ENCODE measurements at places on chromosomes 2 and 18.

DNA sequence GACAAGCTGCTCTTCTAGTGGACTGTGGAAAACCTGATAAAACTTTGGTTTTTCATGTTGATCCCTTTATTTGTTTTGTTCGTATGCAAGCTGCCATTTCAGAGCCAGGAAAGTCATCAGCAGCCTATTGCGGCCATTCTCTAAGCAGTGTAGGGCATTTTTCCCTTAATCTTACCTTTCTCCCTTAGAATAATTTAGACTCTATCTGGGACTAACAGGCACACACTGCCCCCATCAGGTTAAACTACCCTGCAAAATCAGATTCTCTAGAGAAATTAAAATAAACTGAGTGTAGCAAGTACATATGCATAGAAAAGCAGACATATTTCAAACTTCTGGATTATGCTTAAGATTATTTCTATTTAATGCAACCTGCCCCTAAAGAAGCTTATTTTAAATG is 347.5 kb downstream of the METTL4 start:
- DNase-seq = peak; percentile 50

GRCh38 chr18:72823345-72823744 is 44.4 kb downstream of the NETO1 start:
- DNase-seq = no peak

DNA sequence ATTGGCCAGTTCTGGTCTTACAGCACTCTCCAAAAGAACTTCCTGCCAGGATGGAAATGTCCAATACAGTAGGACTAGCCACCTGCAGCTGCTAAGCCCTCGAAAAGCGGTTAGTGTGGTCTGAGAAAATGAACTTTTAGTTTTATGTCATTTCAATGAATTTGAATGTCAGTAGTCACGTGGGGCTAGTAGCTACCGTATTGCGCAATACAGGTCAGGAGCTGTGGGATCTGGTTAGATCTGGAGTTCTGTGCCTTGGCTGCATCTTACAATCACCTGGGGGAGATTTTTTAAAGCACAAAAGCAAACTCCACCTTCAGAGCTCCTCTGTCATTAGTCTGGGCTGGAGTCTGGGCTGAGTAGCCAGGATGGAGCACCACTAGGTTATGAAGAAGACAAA is 35.9 kb downstream of the C1QL2 start:
- DNase-seq = no peak

DNA sequence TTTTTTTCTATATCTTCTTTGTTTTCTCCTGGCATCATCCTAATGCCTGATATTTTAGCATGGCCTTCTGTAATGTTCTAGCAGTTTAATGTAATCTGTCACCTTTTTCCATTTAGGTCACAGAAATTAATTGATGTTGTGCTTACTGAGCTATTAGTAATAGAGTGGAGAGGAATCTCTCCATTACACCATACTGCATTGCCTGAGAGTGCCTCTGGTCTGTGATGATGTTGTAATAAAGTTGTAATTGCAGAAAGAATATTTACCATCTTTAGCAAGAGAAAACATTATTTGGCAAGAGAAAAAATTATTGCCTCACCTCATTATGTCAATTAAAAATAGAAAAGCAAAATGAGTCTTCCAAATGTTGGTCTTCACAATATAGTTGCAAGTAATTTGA is 213.2 kb downstream of the KCNJ3 start:
- no peak for DNase-seq

- DNase-seq = no peak
These were observed 582.6 kb downstream of the CNTNAP5 start for GRCh38 chr2:124607679-124608078.

GRCh38 chr2:37201766-37202165 is 5.5 kb downstream of the CEBPZOS start:
- peak; percentile 10 for DNase-seq

- no peak for DNase-seq
These were observed 358.9 kb downstream of the ZEB2 start for GRCh38 chr2:144161061-144161460.

- no peak for DNase-seq
These were observed 19.1 kb downstream of the MSTN start for GRCh38 chr2:190043441-190043840.

DNA sequence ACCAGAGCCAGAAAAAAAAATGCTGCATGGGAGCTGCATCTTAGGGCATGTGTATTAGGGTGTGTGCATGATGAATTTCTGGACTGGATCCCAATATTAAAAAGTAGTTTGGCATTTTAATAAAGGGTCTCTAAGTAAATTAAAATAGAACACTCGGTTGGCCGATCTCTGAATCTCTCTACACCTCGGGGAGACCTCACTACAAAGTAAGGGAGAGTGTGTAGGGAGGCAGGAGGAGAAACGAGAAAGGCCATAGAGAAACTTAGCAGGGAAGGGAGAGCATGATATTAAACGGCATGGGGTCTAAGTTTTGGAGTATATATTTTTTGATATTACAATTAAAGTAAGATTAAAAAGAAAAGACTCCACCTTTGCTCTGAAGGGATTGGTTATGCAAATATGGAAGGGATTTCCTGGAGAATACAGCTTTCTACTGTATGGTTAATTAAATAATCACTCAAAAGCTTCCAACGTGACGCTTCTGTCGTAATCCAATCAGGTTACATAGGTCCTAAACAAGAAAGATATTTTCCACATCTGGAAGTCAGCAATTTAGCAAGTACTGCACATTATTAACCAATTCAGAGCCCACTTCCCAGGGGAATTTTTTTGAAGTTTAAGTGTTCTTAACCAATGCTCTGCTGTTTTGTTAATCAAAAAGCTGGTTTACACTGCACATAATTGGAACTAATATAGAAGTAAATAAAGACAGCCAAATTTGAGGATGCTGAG is 1.0 kb upstream of the ZEB2 start:
- no peak for DNase-seq

DNA sequence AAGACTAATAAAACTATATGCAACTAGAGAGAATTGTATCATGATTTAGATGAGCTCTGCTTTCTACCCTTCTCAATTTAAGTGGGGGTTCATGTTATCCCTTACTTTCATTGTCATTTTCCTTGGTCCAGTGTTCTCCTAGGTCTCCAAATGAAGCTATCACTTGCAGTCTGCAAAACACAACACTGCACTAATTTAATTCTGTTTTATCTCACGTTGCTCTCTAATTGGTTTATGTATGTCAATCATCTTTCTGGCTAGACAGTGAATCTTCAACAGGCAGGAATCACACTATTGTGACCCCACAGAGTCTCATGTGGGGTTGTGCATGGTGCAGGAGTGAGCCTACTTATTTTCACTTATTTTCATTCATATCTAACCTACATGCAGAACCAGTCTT is 348.3 kb upstream of the SYT4 start:
- DNase-seq = no peak

DNA sequence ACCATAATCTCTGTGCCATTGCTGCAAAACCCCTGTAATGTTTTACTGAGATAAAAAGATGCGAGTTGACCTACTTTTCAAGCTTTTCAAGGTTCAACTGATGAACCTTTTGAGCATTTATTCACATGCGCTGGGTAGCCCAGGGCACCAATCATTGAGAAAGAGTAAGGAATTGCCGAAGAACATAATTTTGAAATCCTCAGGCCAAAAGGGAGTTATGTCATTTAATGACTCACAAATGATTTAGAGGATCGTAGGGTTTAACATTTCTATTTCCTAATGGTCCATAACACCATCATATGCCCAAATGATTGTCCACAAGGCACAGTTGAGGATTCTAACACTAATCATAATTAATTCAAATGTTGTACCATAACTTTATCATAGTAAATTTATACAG is 20.2 kb upstream of the DLX1 start:
- DNase-seq = no peak
